ENCODE measurements at places on chromosomes 5 and 9.
A peak's percentile ranks its signal among the peaks of the same experiment; 100 is the strongest.

DNA sequence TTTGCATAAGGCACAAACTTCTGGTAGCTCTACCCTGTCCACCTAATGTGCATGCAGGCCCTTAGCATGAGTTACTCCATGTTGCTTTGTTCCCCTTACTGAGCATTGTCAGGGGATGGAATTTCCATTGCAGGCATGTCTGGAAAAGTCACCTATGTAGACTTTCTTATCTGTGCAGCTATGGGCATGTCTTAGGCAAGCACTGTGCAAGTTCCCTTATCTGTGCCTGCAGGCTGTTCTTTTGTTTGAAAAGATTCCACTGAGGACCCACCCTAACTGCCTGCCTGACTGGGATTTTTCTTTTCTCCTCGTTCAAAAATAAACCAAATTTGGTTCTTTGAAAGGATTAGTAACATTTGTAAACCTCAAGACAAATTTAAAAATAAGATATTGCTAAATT lies 587.0 kb downstream of the CDH18 start:
- no peak for DNase-seq

DNA sequence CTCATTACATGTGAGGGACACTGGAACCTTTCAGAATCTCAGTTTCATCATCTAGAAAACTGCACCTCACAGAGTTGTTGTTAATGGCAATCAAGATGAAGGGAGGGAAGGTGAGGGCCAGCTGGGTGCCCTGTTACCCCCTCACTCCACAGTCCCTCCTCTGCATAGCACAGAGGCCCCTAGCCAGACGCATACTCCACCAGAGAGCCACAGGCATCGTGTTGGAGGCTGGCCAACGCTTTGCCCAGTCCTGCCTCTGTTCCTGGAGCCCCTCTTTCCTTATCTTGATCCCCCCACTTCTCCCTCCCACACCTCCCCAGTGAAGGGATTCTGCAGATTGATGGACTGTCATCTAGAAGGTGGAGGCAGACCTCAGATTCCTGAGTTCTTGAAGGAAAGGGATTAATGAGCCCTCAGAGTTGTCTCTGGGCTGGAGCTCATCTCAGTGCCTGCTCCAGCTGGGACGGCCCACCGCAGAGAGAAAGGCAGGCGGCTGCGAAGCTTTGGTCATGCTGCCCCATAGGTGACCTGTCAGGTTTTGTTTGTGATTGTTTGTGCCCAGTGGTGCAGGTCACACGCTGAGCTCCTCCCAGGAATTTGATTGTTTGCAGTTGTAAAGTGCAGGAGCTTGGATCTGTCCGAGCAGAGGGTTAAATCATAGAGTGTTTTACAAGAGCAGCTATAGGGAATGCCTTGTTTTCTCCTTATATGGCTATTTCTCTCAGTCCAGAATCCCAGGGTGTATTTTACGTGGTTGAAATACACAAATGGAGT lies 487.3 kb downstream of the CCDC171 start:
- DNase-seq: no peak

- DNase-seq: no peak
Measured at GRCh38 chr5:103891151-103891550, 328.6 kb upstream of the NUDT12 start.

DNA sequence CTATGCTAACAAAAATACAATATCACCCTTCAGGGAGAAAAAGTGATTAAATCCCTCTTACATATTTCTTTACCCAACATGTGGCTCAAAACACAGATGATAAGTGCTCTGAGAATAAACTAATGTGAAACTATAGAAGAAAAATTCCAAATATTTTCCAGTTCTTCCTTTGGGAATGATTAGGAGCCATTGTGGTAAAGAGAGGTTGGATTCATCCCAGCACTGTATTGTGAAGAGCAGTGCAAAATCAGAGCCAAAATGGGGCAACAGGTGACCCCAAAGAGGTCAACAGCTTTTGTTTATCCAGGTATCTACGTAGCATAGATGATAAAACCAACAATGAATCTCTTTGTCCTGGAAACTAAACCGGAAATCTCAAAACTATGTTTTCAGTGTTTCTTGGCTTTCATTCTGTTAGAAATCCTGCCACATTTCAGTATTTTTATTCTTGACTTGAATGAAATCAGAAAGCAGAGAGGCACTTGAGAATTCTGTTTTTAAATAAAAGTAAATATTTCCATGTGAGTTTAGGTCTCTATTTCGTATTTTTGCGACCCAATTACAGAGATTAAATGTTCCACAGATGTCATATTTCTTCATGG lies 120.4 kb upstream of the FST start:
- DNase-seq: no peak

DNA sequence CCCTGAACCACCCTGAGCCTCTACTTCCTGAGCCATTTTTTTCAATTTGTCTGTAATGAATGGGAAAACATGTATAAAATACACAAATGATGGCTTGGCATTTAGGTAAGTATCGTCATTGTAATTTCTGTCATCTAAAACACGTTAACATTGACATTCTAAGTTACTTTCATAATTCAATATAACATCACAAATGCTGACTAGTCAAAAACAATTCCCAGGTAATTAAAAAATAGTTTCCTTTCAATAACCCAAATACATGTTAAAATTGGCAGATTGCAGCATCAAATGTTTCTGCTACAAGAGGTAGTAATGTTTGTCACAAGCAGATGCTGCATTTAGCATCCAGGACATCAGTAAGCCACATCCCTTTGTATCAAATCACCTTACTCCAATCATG lies 776.4 kb downstream of the KCTD16 start:
- no peak for DNase-seq

GRCh38 chr5:81361600-81361999 lies 32.3 kb downstream of the ACOT12 start:
- DNase-seq: no peak

DNA sequence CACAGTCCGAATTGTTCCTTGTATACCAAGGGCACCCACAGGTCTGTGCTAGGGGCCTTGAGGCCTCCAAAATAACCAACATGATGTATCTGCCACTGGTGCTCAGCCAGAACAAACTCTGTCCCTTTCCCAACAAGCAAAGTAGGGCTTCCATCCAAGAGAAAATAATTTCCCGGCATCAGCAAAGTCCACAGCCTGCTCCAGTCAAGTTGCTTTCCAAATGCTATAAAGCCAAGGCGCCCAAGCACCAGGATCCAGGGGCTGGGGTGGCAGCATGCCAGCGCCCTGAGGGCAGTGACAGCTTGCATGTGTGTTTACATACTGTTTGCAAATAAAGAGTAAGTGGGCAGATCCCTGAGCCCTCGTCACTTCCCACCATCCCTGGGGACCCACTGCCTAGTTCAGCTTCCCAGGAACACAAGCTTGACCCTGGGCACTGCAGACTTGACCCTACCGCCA lies 155.9 kb downstream of the ERCC6L2 start:
- DNase-seq: no peak

DNA sequence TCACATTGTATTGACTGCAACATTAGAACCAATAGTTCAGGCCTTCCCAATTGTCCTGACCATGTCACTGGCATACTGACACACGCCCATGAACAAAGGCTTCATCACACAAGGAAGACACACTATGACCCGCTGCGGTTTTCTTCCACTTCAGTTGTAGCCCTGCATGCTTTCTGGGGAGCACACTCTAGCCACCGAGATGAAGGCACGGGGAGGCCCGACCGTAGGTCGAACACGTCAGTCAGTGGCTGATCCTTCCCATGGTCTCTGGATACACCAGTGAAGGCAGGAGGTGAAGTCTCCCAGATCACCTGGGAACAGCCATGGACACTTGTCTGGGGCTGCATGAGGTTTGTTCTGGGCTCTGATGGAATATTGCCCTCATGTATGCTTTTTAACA lies 224.7 kb downstream of the FSTL4 start:
- DNase-seq: no peak

DNA sequence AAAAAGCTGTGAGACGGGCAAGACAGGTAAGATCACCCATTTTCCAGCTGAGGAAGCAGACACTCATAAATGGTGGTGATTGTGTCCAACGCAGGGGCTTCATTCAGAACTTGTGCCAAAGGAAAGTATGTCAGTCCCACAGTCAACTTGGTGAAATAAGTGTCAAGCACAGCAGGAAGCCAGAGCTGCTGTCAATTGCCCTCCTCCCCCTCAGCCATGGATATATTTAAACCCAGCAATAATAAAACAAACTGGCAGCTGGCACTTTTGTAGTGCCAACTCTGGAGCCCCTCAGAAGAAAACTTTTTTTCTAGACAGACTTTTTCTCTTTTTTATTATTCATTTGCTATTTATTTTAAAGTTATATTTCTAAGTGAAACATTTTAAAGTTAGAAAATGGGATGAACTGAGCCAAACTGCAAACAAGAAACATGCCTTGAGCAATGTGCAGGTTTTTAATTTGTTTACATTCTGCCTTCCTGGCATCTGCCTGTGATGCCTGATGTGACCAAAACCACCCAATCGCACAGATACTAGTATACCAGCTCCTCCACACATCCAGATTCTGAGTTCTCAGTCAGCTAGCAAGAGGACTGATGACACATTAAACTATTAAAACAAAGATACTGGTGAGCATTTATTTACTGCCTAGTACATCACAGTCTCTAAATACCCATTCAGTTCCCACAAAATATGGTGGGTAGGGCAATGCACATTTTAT lies 17.0 kb downstream of the DMAC1 start:
- no peak for DNase-seq

DNA sequence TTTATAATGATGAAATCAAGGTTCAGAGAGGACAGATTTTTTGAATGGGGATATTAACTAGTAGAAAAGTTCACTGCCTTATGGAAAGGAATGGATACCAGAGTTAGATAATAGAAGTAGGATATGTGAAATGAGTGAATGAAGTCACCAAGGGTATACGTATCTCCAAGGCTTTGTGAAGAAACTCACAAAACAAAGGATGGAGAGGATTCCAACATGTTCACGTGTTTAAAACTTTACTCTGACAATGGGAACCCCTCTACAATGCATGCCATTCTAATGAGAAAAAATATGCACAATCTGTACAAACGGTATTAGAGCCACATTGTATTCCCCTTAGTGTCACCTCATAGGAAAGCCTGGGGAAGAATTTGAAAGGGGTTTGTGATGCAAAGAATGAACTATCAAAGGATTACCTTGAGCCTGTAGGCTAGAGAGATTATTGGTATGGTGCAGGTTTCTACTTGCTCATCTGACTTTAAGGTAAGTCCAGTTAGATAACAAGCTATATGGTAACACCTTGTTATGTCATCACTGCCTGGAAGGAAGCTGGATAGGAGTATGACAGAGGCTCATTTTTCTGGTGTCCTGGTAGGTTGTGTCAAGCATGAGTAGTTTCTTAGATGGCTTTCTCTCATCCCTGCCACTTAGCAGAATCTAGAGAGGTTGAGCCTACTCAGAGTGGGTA lies 250.3 kb upstream of the SEMA6A start:
- no peak for DNase-seq

DNA sequence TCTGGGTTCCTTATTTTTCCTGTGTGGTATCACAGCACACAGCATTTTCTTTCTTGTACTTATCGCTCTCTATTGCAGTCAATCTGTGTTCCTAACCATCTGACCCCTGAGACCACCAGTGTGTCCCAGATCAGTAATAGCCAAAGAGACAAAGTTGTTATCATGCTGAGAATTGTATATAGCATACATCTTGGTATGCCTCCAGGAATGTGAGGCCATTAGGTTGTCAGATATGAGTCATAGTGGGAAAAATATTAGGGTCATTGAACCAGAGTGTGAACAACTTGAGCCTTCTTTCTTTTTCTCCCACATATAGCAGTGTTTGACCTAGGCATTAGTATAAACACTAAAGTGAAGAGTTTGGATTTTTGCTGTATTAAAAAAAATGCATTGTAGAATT lies 106.3 kb downstream of the NDUFAF2 start:
- DNase-seq: no peak

DNA sequence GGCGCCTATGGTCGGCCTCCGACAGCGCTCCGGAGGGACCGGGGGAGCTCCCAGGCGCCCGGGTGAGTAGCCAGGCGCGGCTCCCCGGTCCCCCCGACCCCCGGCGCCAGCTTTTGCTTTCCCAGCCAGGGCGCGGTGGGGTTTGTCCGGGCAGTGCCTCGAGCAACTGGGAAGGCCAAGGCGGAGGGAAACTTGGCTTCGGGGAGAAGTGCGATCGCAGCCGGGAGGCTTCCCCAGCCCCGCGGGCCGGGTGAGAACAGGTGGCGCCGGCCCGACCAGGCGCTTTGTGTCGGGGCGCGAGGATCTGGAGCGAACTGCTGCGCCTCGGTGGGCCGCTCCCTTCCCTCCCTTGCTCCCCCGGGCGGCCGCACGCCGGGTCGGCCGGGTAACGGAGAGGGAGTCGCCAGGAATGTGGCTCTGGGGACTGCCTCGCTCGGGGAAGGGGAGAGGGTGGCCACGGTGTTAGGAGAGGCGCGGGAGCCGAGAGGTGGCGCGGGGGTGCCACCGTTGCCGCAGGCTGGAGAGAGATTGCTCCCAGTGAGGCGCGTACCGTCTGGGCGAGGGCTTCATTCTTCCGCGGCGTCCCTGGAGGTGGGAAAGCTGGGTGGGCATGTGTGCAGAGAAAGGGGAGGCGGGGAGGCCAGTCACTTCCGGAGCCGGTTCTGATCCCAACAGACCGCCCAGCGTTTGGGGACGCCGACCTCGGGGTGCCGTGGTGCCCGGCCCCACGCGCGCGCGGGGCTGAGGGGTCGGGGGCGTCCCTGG lies 561 bp downstream of the DAPK1 start:
- peak; percentile 70 for DNase-seq

GRCh38 chr5:67816456-67816855 lies 399.1 kb upstream of the PIK3R1 start:
- DNase-seq: no peak

DNA sequence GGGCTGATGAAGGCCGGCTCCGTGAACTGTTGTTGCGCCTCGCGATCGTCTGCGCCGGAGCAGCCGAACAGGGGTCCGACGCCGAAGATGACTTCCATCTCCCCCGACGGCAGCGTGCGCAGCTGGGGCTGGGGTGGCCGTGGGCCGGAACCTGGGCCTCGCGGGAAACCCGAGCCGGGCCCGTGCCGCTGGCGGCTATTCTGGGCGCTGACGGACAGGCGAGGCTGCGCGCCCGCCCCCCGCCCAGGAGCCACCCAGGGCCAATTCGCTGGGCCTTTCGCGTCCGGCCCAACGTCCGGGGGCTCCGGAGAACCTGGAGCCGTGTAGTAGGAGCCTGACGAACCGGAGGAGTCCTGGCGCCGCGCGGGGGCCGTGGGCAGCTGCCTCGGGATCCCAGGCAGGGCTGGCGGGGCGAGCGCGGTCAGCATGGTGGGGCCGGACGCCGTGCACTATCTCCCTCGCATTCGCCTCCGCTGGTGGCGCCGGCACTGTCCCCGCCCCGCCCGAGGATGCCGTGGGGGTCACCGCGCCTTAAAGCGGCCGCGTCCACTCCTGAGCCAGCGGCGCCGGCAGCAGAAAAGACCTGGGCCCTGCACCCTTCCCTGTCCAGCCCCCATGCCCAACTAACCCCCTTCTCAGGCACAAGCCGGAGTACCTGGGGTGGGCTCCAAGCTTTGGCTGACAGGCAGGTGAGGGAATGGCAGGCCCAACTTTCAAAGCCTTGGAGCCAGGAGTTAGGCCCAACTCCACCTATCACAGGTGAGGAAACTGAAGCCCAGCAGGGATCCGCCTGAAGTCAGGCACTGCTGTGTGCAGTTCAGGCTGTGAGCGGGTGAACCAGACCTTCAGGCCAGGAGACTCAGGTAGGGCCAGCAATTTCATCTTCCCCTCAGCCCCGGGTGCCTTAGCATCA lies at the start of gene PROB1:
Gene PROB1 (minus strand): TSS at position 451 of the 913 bp plus-strand sequence. CDS start 23 bp downstream, at position 428.
- DNase-seq: no peak

GRCh38 chr5:66565878-66566277 lies 30.3 kb upstream of the MAST4 start:
- no peak for DNase-seq
